Gastroesophageal sphincter (tissue), 4 donors: ENCODE measurements at places on chromosomes 13 and 19. TPM values are rescaled to one million over a fixed set of nuclear protein-coding genes. Genes with fewer than 3 reads are reported as not detected.

DNA sequence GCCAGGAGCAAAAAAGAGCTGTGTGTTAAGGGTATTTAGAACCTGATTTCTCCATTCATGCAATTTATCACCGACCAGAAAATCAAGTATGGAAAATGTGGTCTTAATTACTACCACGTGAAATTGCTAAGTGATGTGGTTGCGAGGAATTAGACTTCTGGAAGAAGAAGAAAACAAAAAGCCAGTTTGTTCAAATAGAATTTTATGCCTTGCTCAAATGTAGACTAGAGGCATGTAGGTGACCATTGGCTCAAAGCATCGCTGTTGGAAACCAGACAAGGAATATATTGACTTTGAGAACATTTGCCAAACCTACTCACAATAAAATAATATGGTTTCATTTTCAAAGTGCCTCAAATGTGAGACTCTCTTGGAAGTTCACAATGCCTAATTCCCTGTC is 57.3 kb upstream of the LRCH1 start:
- ATAC-seq: no peak

GRCh38 chr13:99980824-99981734 is 505 bp upstream of the ZIC2 start:
- no peak for ATAC-seq

The NPAS1 gene
- 0.85 TPM for total RNA-seq

The LGALS14 gene
- total RNA-seq: not detected
